A172 (cell line): ENCODE measurements at places on chromosomes 16 and 17.

DNA sequence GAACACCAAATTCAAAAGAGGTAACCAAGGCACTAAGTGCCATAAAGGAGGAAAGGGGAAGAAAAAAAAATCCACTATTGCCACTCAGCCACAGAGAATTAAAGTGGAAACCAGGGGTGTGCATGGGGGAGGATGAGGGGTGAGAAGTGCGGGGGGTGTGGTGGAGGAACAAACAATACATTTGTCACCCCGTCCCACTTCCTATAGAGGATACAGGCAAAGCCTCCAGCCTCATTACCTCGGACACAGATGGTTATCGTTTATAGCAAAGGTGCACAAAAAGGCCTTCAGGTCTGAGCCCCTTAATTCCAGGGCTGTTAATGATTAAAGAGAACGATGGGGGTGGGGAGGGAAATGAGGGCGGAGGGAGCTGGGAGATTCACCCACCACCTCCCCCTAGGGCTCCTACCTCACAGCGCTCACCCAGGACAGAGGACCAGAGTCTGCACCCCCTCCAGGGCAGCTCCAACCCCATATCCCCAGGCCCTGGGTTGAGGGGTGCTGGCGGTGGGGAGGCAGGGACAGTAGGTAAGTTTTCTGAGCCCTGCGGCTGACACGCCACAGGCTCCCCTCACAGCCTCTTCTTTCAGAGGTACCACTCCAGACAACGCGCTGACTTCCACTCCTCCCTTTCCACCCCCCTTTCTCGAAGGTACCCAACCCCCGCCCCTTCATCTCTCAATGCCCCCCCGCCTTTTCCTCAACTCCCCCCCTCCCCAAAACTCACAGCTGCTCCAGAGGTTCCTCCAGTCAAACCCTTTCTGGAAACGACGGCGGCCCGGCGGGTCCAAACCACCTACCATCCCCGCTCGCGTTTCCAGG is 470 bp downstream of the DCUN1D3 start:
- DNase-seq: no peak

GRCh38 chr16:57630931-57631845 is 2.8 kb downstream of the ADGRG1 start:
- peak; percentile 44 for DNase-seq

- DNase-seq: peak; percentile 99
These were observed 7.9 kb downstream of the ACLY start for GRCh38 chr17:41910701-41911391.

DNA sequence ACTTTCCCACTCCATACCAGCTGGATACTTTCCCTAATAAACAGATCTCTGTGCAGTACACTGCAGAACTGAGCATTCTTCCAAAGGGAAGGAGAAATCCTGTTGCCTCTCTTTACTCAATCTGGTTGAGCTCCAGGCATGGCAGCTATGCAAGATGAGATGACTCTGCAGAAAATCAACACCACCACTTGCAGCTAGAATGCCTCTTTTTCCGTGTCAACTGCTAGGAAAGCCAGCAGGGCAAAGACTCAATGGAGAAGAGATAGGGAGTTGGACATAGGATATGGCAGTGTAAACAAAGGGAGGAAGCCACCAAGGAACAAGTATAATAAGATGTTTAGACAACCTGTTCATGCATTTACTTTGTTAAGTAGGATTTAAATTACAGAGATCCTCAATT is 40.4 kb upstream of the CORO6 start:
- DNase-seq: no peak

- DNase-seq: no peak
These were observed 11.6 kb downstream of the EFCAB13 start for GRCh38 chr17:47335101-47335936.

- DNase-seq: peak; percentile 40
These were observed 19.9 kb downstream of the TLE7 start for GRCh38 chr16:71421911-71422310.

GRCh38 chr17:35214192-35214591 is 20.0 kb upstream of the SLC35G3 start:
- no peak for DNase-seq

- peak; percentile 38 for DNase-seq
These were observed 385 bp downstream of the CFAP119 start for GRCh38 chr16:30761427-30761927.
